ENCODE measurements at places on chromosomes 6 and 20. TPM values are rescaled to one million over a fixed set of nuclear protein-coding genes. Genes with fewer than 3 reads are reported as not detected.

MCCD1 gene
- not detected for total RNA-seq

PTCHD4 gene
- total RNA-seq, result 0.19 TPM

TFAP2D gene
- total RNA-seq, result not detected

DNA sequence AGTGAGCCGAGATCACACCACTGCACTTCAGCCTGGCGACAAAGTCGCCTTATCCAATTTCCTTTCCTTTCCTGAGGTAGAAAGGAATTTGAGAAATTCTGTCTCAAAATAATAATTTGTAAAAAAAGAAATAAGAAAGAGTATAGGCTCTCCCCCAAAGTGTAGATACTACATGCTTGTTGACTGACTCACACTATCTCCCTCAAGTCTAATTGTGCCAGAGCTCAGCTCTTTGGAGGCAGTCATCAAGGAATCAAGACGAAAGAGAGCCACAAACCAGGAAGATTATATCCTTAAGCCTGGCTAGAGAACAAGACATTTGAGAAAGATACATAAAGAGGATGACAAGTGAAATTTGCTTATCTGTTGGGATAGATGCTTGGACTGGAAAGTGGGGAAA lies 3.7 kb upstream of the FKBPL start:
- DNase-seq, result no peak

GRCh38 chr6:113920663-113921267 lies 50.2 kb downstream of the HDAC2 start:
- DNase-seq, result no peak

DNA sequence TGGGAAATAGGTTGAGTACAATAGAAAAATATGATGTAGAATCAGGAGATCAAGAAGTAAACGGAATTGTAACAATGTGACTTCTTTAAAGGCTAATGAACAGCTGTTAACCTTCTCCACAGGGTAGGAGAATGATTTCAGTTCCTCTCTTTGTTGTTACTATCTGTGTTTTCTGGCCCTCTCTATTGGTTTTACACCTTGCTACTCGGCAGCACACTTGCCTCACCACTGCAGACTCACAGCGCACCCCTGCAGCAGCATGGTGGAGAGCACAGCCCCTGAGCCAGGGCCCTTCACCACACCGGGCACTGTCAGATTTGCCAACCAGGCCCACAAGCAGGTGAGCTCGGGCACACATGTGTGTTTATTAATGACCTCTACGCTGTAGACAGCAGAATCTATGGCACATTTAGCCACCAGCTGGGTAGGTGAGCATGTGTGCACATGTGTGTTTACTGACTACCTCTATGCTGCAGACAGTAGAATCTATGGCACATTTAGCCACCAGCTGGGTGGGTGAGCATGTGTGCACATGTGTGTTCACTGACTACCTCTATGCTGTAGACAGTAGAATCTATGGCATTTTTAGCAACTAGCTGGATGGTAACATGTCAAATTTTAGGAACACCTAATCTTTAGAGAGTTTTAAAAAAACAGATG lies 16.8 kb downstream of the SFT2D1 start:
- DNase-seq, result no peak

- no peak for DNase-seq
These were observed 16.5 kb downstream of the PTK7 start for GRCh38 chr6:43092635-43093034.

- no peak for DNase-seq
These were observed 12.7 kb downstream of the SAYSD1 start for GRCh38 chr6:39102071-39102820.

DNA sequence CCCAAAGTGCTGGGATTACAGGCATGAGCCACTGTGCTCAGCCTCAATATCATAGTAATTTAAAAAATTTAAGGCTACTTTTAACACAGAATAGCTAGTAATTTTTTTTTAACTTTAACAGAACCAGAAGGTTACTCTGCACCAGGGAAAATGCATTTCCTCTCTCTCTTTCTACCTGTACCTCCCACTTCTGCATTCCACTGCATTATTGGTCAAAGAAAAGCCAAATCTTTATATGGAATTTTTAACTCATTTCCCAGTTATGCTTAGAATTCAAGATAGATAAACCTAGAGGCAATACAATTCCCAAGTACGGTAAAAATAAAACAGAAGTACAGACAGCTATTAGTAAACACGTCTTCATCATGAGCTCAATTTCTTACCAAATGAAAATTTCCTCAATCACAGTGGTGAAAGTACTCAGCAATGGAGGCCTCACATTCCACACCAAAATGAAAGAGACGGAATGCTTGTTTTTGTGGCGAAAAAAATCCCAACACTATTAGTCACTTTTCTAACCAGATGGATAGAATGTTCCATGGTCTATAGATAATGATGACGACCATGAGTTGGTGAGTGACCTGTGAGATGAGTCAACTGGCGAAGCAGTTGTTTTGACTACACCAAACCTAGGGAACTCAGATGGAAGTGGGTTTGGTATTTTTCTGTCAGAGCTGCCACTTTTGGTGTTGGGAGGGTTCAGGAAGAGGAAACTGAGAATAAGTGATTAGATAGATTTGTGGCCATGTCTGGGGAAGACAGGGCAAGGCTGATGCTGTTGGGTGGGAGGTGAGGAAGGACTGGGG lies 104.7 kb upstream of the SGK1 start:
- DNase-seq, result no peak
